IMR-90 (cell line): ENCODE measurements at places on chromosomes 16 and 17. TPM values are rescaled to one million over a fixed set of nuclear protein-coding genes. Genes with fewer than 3 reads are reported as not detected.

DNA sequence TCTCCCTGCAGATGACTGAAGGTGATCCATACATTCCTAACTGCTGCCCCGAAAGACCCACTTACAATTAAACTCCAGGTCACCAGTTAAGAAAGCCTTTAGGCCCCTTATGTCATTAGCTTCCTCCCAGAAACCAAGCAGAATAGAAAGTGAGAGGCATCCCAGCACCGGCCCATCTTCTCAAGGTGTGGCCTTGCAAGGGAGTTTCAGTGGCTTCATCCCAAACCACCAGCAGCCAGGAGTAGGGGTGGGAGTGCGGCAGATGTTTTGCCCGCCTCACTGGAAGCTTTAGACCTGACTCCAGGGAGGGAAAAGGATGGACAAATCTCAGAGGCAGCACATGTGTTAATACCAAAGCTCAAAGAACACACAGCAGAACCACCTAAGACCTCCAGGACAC is 5.1 kb downstream of the ZFHX3 start:
- no peak for DNase-seq

DNA sequence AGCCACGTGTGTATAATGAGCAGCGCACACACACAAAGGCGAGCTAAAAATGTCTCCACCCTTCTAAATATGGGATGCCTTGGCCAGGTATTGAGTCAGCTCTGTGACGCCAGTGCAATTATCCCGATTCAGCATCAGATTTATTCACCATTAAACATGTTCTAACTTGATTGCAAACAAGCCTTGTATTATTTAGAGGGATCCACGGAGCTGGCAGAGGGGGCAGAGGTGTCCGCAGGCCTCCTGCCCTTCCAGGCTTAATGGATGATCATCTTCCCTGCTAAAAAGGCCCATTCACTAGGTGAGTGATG is 591.7 kb downstream of the MAF start:
- DNase-seq = no peak

- no peak for DNase-seq
These were observed 23.3 kb downstream of the SHISA6 start for GRCh38 chr17:11264183-11264871.

DNA sequence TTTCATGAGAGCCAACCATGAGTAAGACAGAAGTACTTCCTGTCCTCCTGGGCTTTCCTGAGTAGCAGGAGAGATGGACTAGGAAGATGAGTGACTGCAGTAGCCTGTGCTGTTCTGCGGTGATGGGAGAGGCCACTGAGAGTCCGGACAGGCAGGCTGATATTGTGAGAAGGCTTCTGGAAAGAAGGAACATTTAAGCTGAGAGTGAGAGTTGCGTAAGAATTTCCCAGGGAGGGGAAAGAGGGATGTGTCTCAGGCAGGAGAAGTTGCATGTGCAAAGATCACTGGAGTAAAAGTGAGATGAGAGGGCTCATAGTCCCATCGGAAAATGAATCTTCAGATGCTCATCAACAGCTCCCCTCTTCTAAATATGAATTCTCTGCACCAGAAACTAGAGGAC is 258.3 kb downstream of the RBFOX1 start:
- DNase-seq = no peak

DNA sequence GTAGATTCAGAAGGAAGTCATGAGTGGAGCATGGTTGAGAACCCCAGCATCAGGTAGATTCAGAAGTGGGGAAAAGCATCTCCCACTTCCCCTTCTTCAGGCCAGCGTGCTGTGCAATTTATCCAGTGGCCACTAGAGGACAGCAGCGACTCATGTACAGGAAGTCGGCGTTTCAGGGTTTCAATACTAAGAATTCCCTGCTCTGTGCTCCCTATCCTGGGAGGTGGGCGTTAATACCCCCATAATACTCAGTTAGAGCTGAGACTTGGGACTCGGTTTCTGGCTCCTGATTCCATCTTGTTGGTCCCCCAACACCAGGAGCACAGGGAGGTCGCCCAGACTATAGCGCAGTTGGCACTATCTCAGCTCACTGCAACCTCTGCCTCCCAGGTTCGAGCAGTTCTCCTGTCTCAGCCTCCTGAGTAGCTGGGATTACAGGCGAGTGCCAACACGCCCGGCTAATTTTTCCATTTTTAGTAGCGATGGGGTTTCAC is 75.3 kb upstream of the AMZ2 start:
- peak; percentile 49 for DNase-seq

DNA sequence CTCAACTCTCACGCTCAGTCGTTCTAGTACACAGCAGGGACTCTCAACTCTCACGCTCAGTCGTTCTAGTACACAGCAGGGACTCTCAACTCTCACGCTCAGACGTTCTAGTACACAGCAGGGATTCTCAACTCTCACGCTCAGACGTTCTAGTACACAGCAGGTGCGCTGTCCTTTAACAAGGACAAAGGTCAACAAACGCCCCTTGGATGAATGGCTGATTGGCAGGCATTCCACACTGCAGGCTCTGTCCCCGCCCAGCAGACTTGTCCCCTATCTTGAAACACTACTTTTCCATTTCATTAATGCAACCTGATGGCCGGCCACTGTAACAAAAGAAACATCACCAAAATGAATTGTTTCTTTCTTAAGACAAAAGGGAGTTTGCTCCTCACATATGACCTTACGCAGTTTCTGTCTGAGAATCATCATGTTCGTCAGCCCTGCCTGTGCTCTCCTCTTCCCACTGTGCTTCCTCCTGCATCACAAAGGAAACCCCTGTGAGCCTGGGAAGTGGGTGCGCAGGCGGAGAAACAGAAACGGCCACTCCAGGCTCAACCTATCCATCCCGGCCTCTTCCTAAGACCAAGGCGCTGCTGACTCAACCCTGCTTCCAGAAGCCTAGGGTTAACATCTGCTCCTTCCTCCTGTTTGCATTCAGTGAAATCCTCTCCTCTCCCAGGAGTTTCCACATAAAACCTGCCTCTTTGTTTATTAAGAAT is 59.8 kb downstream of the ANKRD11 start:
- no peak for DNase-seq

- DNase-seq = peak; percentile 54
These were observed 38.4 kb downstream of the UTP18 start for GRCh38 chr17:51298508-51299371.

DNA sequence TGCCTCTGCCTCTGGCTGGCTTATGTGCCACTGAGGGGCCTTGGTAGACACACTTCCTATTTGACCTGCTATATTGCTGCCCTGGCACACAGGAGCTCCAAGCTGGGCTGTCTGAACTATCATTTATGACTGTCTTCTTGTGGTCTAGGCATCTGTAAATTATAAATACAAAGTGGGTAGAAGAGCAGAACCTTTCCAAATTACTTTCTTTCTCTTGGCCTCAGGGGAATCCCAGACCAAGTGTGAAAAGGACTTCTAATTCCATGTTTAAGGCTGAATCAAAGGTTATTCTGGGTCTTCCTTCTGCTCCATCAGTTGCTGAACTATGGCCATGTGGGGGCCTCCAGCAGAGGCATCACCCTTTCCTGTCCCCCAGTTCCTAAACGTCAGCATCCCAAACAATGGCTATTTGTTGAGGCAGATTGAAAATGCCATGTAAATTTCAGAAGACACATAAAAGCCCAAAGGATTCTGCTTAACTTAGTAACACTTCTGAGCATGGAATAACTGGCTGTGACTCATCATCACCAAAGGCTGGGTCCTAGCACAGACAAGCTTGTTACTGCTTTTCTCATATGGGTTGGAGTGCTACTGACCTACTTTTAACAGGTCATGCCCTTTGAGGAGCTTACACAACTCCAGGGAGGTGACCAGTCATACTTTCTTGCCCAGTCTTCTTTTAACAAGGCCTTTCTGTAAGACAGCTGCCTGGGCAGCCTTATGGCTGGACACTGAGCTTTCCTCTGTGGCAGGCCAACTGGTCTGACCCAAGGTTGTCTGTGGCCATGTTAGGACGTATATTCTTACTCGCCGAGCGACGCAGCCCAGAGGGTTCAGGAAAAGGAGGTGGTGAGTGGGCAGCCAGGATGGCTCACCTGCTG is 154.8 kb downstream of the VPS53 start:
- DNase-seq = peak; percentile 89

DNA sequence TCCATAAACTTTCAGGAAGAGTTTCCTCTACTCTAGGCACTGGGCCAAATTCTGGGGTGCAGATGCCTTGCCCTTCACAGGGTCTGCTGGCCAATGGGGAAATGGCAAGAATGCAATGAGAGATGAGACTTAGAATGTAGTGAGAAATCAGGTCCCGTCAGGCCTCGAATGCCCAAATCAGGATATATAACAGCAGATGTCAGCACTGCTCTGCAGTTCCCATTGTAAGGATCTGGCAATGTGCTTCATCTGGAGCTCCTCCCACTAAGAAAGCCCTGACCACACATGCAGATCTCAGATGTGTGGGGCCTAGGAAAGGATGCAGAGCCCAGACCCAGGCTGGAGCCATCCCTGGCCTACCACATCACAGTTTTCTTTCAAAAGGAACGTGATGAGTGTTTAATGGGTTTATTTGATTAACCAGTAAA is 13.9 kb upstream of the LPCAT2 start:
- peak; percentile 96 for DNase-seq

- peak; percentile 13 for DNase-seq
These were observed 13.1 kb downstream of the MPHOSPH6 start for GRCh38 chr16:82156761-82157533.

- peak; percentile 32 for DNase-seq
These were observed 13.0 kb upstream of the KRT19 start for GRCh38 chr17:41540921-41541625.

DNA sequence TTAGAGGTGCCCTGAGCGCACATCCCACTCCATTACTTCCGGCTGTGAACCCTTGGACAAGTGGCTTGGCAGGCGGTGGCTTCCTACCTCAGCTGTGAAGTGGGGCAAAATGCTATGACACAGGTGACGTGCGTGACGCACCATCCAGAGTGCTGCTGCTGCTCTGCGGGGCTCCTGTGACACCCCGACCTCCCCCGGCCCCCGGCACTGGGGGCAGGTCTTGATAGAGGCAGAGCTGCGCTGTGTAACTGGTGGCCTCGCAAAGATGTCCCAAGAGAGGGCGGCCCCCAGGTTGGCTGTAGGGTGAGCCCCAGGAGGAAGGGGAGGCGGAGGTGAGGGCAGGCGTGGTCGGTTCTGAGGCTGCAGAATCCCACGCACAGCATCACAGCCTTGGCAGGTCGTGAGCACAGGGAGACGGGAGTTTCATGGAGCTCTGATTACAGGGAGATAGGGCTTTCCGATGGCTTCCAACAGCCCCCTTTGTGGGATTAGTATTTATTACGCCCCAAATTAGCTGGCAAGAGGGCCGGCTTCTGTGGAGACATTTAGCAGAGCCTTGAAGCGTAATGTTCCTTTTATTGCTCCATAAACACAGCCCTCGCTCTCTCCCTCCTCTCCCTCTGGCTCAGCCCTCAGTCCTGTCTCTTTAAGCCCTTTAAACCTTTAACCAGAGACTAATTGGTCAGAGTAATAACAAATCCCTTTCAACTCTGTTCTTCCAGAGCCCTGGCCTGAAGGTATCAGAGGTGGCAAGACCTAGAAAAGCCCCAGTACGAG is 328.1 kb downstream of the C16orf95 start:
- DNase-seq = no peak

GRCh38 chr16:5438591-5438990 is 341.0 kb upstream of the EEF2KMT start:
- DNase-seq = no peak

DNA sequence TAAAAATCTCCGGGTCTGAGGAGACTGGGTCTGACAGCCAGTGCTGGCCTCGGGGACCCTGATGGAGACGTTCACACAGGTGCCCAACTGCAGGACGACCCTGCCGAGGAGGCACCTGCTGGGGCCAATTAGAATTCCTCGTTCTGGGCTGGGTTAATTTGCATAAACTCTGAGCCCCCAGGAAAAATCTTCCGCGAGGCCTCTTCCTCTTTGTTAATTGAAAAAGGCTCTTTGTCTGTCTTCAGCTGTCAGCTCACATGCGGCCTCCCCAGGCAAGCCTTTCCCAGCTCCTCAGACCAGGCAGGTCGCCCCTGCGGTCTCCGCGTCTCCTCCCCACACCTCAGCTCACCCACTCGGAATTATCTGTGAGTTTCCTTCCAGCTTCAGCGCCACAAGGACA is 400.2 kb downstream of the SEC14L1 start:
- DNase-seq = no peak

DNA sequence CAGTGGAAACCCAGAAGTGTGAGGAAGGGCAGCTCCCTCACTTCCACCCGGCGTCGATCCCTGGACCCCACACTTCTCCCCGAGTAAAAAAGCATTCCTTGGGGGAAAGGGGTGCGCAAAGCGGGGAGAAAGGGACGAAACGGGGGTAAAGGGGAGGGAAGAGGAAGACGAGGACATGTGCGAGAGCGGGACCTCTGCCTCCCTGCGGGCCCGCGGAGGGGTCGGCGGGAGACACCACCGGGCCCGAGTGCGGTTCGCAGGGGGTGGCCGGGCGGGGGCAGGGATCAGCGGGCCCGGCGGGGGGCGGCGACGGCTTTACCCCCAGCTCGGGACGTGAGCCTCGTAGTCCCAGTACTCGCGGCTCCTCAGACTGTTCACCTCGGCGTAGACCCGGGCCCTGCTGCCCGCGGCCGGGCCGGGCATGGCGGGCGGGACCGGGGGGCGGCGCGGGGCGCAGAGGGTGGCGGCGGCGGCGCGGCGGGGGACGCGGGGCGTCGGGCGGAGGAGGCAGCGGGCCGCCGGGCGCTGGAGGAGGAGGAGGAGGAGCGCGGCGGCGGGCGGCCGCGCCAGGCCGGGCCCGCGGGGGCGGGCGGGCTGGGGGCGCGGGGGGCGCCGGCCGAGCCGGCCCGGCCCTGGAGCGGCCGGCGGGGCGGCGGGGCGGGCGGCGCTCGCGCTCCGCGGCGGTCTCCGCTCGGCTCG is 443 bp downstream of the CSNK2A2 start:
- DNase-seq = no peak

GRCh38 chr16:49452578-49452977 is 79.0 kb downstream of the C16orf78 start:
- no peak for DNase-seq

The ITGB4 gene
- total RNA-seq = under 0.01 TPM in 1 of 2 replicates, not detected in the other

The SMTNL2 gene
- total RNA-seq = not detected in 2 replicates

The MIF4GD gene
- total RNA-seq = 3.3 and 4.1 TPM in 2 replicates

The TM4SF5 gene
- total RNA-seq = not detected in 2 replicates

The KREMEN2 gene
- total RNA-seq = not detected in 2 replicates

The CD300E gene
- total RNA-seq = not detected in 2 replicates

The AOC2 gene
- total RNA-seq = 0.28 and 0.36 TPM in 2 replicates

The GLP2R gene
- under 0.01 TPM in 1 of 2 replicates, not detected in the other for total RNA-seq

The DDX42 gene
- total RNA-seq = 74.7 and 75.8 TPM in 2 replicates

The FOXC2 gene
- 0.90 and 1.1 TPM in 2 replicates for total RNA-seq

The MAF gene
- total RNA-seq = under 0.01 TPM in 2 replicates

The KRTAP4-9 gene
- not detected in 2 replicates for total RNA-seq
